ENCODE measurements at places on chromosomes 5 and 9.

DNA sequence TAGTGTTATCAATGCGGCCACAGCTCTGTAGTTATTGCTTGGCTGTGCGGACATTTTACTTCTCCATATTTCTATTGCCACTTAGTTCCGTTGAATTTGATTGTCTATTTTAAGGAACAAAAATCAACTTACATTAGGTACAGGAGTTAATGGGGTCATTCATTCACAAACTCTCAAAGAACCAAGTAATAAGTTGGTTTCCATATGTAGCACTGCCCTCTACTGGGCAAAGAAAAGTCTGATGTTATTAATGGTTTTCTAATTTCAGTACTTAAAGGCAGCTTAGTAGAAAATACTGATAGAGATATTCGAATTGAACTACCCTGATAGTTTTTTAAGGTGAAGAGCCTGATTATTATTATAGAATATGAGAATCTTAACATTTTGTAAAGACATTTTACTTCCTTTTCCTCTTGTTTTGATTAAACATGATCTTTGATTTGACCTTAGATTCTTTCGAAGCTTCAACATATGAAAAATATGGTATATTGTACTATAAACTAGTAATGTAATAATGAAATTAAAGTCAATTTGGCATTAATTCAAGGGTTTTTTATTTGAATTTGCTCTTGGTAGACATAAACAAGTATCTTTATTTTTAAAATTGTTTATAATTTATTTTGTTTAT lies 119.5 kb upstream of the CTNND2 start:
- no peak for DNase-seq

DNA sequence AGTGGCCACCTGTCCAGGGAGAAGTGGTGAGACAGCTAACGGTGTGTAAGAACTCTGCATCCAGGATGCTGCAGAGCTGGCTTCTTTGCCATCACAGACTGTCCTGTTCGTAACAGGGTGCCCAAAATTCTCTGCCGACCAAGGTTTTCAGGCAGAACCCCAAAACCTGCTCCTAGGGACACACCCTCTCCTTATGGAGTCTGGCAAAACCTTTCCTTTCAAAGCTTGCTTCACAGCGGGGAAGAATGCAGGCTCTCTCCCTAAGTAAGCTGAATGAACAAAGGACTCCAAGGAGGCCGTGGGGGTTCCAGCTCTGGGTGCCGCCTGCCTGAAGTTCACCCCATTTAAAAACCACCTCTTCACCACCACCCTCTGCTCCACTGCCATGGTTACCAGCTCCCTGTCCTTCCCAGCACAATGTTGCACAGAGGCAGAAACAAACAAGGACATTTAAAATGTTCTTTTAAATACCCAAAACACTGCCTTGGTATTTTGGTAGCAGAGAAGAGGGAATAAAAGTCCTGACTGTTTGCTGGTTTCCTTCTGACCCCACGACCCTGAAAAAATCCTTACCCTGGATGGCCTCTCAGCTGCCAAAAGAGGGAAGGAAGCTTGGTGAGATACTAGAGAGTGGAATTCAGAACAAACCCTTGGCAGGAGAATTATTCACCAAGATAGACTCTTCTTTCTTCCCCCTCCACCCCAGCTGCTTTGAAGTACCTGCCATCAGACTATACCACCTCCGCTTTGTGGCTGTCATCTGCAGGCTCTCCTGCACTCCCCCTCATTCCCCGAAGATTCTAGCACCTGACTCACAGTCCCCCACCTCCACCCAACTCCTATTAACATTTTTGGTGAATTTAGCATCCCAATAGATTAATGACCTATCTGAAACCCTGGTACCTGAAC lies 7.1 kb upstream of the KLF9 start:
- DNase-seq: peak; percentile 61

DNA sequence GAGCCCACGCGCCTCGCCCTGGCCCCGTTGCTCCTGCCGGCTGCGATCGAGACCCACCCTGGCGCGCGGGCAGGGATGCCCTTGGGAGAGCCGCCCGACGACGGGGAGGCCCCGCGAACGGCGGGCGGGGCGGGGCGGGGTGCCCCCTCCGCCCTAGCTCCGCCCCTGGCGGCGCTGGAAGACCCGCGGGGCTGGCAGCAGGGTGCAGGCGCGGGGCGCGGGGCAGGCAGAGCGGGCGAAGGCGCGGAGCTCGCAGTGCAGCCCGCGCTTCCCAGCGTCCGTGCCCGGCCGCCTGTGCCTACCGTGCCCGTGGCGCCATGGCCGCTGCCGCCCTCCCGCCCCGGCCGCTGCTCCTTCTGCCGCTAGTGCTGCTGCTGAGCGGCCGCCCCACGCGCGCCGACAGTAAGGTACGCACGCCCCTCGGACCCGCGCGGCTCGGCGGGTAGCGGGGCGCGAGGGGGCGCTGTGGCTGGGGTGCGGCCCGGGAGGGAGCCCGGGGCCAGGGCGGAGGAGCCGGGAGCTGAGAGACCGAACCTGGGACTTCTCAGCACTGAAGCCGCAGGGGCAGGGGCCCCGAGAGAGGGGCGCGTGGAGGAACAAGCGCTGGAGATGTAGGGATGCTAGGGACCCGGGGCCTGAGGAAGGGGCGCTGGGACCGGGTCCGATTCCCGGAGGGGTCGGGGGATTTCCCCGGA lies at the start of gene OLFML2A:
OLFML2A (plus strand) TSS at position 180 of the 695 bp plus-strand sequence; CDS start at position 318, 138 bp downstream.
- DNase-seq: no peak

DNA sequence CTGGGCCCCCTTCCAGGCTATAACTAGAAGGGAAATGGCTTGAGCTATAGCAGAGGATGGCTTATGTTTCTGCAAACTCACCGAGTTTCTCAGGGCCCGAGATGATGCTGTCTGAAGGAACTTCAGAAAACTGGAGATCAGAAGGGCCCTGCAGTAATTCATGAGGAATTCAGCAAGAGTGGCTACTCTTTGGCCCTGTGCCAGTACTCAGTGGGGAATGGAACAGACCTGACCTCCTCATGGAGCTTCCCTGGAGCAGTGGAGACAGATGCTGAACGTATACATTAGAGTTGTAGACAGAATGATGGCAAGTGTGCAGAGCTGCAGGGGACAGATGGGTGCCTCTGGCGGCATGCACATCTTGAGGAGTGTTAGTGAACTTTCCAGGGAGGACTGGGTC lies 17.3 kb upstream of the SMIM32 start:
- DNase-seq: no peak

GRCh38 chr9:72856972-72857623 lies 95.8 kb downstream of the ALDH1A1 start:
- DNase-seq: no peak

GRCh38 chr9:107020040-107020530 lies 157.1 kb downstream of the ZNF462 start:
- DNase-seq: peak; percentile 40

- no peak for DNase-seq
Measured at GRCh38 chr5:160278343-160278742, 34.0 kb downstream of the CCNJL start.

- no peak for DNase-seq
Measured at GRCh38 chr5:88979244-88979643, 96.3 kb upstream of the MEF2C start.

DNA sequence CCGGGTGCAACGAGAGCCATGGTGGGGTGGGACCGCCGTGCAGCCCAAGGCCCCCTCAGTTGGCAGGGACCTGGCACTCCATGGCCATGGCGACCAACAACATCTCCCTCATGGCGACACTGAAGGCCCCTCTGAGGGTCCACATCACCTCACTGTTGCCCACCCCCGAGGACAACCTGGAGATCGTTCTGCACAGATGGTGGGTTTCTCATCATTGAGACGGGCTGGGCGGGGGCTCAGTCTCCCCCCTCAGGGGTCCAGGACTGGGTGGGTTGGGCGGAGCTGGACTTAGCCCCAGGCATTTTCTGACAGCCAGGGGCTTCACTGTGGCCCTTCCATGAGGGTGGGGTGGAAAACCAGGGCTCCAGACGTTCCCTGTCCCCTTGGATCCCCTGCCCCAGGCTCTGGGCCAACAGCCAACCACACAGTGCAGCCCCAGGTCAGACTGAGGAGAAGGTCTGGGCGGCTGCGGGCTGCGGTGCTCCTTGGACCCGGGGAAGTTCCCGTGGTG lies 734 bp downstream of the PAEP start:
- DNase-seq: no peak

DNA sequence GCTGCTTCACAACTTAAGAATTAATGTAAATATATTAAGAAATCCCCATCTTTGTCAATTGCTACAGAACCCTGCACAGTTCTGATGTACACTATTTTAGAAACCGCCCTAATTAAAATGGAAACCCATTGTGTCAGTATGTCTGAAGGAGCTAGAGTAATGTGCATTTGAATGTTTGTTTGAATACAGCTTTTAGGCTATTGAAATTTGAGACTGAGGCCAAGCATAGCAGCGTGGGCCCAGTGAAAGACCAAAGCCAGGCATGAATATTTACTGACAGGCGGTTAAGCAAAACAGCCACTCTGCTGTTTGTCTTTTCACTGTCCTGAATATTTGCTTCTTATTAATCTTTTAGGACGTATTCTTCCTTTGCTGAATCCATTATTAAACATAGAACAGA lies 252.3 kb downstream of the IZUMO3 start:
- DNase-seq: no peak

DNA sequence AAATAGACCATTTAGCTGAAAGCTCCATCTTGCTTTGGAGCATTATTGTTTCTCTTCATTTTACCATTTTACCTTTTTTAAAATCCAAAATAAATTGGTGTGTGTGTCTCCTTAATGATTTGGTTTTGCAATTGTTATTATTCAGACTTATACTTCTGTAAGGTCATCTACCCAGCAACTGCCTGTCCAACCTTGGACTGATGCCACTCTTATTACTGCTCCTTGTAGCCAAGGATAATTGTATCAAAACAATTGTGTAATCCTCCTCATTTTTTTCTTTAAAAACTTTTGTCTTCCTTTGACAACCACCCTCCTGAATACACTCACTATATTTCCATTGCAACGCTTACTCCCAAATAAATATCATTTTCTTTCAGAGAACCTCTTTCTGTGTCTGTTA lies 30.3 kb upstream of the HMGCR start:
- no peak for DNase-seq

GRCh38 chr5:758698-759053 lies 25.9 kb downstream of the ZDHHC11B start:
- no peak for DNase-seq

DNA sequence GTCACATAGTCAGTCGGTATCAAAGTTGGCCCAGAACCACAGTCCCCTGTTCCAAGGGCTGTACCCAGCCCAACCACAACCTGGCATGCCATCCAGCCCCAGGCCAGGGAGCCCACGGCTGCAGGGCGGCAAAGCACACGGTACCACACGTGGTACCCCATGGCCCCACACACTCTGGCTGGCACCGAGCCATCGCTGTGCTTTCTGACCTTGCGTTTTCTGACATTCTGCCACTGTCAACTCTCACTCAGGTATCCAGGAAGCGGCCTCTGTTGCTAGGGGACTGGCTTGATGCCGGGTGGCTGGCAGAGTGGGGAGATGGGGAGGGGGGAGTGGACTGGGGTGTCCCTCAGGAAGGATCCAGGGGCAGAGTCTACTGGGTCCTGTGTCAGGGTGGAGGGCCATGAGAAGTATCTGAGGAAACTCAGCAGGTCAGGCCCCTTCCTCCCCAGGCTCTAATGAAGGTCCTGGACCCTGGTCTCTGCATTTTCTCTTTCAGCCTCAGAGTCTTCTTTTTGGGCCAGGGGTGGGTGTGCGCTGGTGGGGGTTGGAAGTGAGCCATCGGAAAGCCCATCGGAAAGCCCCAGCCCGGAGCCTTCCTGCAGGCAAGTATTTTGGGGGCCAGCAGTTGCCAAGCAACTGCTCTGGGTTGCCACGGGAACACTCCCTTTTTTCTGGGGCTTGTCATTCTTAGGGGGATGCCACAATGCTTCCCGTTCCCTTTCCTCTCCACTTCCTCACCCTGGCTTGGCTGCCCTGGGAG lies 21.0 kb upstream of the RALGDS start:
- no peak for DNase-seq

DNA sequence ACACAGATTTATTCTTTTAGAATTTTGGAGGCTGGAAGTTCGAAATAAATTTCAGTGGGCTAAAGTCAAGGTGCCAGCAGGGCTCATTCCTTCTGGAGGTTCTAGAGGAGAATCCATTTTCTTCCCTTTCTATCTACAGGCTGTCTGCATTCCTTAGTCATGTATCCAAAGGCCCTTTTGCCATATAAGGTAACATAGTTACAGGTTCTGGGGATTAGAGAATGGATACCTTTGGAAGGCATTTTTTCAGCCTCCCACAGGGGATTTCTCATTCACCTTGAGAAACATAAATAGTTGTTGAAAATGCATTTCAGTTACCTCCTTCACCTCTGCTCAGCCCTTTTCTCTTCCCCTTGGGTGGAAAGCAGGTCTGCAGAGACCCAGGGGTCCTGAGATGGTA lies 280.0 kb upstream of the MAP3K1 start:
- no peak for DNase-seq

- no peak for DNase-seq
Measured at GRCh38 chr9:27934471-27934870, 361.2 kb upstream of the C9orf72 start.

GRCh38 chr5:135010502-135011354 lies 23.3 kb downstream of the PITX1 start:
- DNase-seq: no peak

- DNase-seq: no peak
Measured at GRCh38 chr5:756865-757345, 27.6 kb downstream of the ZDHHC11B start.

DNA sequence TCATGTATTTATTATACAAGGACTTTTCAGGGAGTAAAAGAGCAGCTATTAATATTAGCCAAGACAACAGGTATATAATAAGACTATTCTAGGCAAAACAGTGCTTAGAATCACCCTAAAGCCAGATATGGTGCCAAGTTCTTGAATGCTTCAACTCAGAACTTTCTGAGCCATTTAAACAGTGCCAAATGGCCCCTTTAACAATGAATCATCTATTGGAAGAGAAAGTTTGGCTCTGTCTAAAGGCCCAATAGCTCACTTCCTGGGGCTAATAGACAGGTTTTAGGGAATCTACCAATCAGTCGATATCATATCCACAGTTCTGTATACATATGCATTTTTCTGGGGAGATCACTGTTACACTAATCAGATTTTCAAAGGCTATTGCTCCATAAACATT lies 42.9 kb downstream of the ZNF474 start:
- no peak for DNase-seq

DNA sequence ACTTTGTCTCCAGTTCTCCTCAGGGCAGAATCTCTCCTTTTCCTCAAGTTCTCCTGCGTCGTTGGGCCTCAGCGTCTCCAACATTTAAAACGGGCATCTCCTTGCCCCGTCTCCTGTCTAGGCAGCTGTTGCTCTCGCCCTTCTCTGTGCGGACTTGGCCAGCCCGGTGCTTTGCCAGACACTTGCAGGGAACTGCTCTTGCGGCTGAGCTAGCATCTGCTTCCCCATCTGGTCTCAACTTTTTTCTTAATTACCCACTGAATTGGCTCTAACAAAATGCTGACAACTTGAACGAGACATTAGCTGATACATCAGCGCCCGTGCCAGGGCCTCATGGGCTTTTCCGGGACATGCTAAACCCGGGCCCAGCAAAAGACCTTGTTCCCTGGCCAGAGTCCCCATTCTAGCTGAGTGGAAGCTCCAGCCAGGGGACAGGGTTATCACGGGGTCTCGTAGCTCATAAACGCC lies 25.1 kb downstream of the ZNF618 start:
- no peak for DNase-seq

DNA sequence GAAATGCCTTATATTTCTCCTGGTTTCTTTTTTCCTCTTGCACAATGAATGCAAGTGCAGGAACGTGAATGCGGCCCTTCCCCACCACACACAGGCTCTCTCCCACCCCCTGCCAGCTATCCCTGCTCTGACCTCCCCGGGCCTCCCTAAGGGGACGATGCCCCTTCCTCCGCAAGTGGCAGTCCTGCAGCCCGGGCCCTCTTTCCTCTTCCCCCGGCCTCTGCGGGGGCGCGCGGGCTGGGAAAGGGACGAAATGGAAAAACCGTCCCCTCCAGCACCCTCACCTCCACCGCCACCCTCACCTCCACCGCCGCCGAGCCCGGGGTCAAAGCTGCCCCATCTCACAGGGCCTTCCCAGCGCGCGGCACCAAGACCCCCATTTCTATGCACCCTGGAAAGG lies 44.7 kb downstream of the GAS1 start:
- DNase-seq: no peak

All from NCI-H2107 (cell line).